CD8-positive, alpha-beta T cell (primary cell): ENCODE measurements at places on chromosomes 6 and 20. TPM values are rescaled to one million over a fixed set of nuclear protein-coding genes. Genes with fewer than 3 reads are reported as not detected.

DNA sequence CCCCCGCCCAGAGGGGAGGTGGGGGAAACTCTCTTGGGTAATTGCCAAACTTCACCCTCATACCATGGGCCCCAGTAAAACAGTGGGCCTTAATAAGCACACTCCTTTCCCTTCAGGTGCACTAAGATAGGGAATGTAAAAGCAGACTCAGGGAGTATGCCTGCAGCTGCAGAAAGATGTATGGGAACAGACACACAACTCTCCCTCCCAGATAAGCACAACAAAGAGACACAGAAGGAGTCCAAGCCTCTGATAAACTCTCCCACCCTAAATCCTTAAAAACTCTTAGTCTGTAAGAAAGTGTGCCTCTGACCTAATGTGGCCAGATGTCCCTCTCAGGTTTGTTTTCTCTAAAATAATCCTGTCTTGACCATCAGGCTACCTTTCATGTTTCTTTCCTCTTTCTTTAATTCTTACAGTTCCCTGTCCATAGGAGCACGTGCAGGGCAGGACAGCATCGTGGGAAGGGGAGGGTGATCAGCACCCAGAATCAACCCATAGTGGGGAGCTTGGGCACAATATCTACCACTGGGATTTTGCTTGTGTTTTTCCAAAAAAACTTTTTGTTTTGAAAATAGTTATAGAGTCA lies 11.3 kb upstream of the CTCFL start:
- DNase-seq, result no peak

IPCEF1 gene
- 30.0 TPM for total RNA-seq

PCSK2 gene
- total RNA-seq, result not detected

DNA sequence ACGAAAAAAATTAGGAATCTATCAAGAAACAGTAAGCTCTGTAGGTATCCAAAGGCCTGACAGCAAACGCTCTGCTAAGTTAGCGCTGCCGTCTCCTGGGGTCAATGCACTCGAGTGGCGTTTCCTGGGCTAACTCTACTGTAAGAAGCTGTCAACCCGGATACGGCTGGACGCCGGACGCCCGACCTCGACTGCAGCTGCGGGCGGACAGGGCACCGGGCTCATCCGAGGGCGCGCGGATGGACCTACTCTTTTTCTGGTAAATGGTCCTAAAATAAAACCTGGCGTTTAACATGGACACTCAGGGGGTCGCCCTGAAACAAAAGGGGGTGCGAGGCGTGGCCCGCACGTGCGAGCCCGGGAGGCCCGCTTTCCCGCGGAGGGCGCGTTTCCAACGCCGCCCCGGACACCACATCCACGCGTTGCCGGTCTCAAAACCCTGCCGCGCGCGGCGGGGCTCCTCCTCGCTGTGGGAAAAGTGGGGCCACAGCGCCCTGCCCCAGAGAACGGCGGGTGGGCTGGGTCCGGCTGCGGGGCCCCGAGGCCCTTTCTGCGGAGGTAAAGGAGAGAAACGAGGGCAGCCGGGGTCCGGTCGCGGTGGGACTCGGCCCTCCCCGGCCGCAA lies 537 bp downstream of the TCP1 start:
- peak; percentile 22 for DNase-seq

CST7 gene
- total RNA-seq, result 53.3 TPM

- no peak for DNase-seq
Measured at GRCh38 chr6:158042245-158042798, 60.7 kb downstream of the SYNJ2 start.

KCNK15 gene
- total RNA-seq, result not detected

GRCh38 chr6:112874881-112875280 lies 527.8 kb downstream of the RFPL4B start:
- no peak for DNase-seq

GRCh38 chr6:51613558-51613957 lies 473.9 kb downstream of the PKHD1 start:
- DNase-seq, result no peak

DNA sequence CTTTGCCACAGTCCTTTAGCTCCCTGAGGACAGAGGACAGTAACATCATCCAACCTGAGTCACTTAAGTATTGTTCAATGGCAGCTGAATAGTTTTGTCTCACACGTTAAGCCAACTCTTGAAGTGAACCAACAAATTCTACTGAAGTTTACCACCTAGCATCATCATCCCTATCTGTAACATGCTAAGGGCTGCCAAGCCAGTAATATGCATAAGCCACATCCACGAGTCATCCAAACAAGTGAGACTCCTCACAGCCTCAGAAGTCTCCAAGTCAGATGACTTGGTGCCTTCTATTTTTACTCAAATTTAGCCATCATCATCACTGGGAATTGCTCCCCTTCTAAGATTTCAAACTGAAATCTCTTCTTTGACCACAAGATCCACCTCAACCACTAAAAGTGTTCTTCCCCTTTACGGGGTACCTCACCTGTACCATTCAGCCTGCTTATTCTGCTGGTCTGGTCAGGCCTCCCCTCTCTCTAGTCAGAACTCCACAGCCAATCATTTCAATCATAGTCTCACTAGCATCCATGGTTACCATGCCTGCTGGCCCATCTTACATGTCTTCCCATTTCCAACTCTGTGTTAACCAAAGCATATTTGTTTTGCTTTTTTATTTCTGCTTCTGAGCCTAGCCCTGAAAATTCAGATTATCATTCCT lies 73.7 kb downstream of the DTNBP1 start:
- no peak for DNase-seq

DNA sequence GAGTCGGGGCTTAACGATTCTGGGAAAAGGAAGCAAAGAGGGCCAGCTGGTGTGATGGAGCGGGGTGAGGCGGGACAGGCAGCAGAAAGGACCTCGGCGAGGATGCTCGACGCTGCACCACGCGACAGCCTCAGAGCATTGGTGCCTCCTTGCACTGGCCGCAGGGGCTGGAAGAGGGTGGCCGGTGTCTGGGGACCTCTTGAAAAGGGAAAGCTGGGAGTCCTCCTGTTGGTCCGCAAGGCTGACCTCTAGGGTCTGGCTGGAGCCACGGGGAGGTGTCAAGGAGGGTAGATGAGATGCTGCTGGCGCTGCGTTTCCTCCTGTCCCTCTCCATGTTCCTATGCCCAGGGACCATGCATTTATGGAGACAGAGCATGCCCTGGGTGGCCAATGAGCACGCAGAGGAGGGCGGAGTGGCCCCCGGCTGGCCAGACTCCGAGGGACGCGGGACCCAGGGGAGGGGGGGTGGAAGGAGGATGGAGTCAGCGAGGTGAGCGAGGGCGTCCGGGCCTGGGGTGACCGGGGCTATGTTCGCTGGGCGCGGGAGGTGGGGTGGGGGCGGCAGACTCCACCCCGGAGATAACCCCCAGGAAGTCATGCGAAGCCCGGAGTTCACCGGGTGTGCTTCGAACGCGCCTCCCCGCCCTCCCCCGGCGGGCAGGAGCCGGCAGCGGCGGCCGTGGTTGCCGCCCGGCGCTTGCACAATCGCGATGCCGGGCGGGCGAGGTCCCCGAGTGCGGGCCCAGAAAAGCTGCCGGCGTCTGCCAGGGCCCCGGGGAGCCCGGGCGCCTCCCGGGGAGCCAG lies at the start of gene CYP24A1:
Gene CYP24A1 (minus strand): TSS at position 334 of the 804 bp plus-strand sequence. CDS start 407 bp downstream, outside the sequence.
- DNase-seq, result no peak

MRPS18A gene
- 44.6 TPM for total RNA-seq

DNA sequence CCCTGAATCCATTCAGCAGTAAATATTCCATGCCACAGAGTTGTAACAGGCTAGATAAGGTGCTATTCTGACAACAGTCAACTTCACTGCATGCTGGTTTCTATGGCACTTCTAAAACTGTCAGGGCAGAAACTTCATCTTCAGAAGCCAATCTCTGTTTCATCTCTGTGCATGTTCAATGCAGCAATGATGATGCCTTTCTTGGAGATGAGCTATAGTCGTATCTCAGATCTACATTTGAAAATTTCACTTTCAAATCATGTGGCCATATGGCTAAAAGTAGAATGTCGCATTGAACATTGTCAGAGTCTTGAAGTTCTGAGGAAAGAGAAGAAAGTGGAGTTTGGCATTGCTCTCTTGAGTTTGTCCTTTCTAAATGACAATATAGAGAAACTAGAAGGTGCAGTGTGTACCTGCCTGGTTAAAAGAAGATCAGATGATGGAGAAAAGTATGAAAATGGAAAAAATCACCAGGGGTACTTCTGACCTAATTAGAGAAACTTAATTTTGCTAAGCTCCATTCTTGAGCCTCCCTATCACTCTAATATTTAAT lies 49.0 kb upstream of the VSTM2L start:
- DNase-seq, result no peak

LIN28B gene
- not detected for total RNA-seq
